Choroid plexus epithelial cell (primary cell): ENCODE measurements at places on chromosomes 1 and 21.
A peak's percentile ranks its signal among the peaks of the same experiment; 100 is the strongest.

- peak; percentile 90 for DNase-seq
These were observed 25.3 kb upstream of the ADGRB2 start for GRCh38 chr1:31789259-31790065.

DNA sequence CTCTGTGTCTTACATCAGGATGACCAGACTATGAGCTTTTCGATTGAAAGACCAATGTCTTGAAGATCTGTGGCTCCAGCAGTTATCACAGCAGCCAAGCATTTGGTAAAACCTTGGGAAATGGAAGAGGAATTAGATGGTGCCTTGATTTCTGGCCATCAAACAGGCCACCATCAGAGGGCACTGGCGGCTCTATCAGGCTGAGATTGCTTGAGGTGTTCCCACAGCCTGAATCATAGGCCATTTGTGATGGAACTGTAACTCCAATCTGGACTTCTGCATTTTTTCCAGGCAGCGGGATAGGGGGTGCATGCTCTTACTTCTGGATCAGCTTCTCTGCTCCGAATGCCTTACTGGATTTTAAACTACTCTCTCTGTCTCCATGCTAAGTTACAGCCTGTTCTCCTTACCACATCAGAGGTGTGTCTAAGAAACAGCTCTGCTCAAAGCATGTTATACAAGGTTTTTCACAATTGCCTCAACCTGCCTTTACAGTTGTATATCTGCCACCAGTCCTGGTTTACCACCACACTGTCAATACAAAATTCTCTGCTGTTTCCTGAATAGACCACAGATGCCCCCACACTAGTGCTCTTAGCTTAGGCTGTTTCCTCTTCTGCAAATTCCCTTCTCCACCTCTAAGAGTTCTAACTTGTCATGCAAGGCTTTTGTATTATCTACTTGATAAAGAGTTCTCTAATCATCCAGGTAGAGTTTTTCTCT lies 180.9 kb downstream of the PTGER3 start:
- no peak for DNase-seq

- DNase-seq: no peak
These were observed 146.3 kb downstream of the C1orf94 start for GRCh38 chr1:34322969-34323368.

- DNase-seq: no peak
These were observed 172.4 kb downstream of the NTPCR start for GRCh38 chr1:233122779-233123178.

- DNase-seq: no peak
These were observed 514.5 kb downstream of the NPHP4 start for GRCh38 chr1:5477716-5478115.

DNA sequence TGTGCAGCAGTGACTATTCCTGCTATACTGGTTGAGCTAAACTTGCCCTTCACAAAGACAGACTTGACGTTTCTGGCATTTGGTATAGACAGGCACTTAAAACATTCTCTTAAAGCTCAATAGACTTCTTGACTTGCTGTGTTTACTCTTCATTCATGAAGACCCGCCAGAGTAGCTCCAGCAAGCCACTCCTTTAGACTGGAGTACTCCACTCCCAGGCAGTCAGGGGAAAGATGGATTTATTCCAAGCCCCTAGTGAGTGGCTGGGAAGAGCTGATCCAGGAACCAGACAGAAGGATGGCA lies 70.7 kb downstream of the EVA1C start:
- no peak for DNase-seq

- peak; percentile 6 for DNase-seq
These were observed 510.0 kb downstream of the LTN1 start for GRCh38 chr21:28482657-28483056.

GRCh38 chr21:27464648-27465047 lies 497.8 kb upstream of the ADAMTS5 start:
- no peak for DNase-seq

GRCh38 chr1:172040466-172040865 lies 199.2 kb downstream of the DNM3 start:
- peak; percentile 47 for DNase-seq

DNA sequence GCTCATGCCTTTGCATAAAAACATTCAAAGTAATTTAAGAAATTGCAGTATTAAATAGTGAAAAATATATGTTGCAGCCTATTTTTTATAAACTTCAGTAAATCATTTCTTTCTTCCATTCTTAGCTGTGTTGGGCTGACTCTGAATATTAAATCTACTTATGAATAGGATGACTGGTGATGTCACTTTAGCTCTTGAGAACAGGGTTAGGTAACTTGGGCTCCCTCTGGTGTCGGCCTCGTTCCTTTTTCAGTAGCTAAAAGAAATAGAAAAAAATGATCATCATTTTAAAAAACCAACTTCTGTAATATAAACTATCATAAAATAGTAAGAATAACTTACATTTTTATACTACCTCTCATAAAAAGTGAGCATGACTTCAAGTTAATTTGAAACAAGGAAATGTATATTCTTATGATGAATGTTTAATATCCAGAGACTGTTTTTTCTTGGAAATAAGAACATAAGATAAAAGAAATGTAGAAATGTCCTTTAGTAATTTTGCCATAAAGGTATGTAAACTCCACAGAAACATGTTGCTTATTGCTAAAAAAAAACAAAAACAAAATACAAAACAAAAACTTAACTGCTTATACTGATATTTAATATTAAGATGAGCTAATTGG lies 26.8 kb upstream of the NCAM2 start:
- peak; percentile 88 for DNase-seq

DNA sequence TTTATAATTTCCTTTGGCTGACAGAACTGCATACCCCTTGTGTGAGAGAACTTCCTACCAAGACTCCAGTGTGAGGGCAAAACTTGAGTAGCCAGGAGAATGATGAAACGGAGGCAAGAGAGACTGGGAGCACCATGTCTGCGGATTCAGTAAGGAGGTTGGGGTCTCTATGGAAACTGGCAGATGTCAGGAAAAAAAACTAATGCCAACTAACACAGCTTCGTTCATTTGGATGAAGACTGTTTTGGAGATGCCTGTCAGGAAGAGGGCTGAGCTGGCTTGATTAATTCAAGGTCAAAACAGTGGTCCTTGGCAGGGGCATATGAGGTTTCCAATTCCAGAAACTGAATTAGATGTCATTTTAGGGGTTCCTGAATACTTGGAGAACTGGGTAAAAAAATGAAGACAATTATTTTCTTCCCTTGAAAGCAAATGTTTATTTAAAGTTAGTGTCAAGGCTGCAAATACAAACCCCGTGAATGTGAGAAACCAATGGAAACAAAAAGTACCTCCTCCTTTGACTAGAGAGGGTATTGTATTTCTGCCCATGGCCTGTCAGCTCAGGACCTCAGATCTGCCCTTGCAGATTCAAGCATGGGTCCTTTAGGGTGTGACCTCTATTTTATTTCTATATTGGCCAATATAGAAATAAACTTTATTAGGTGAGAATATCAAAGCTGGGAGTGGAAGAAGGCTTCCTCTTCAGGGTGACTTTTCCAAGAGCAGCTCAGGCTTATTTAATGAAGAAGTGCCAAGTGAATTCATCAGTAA lies 110.5 kb downstream of the MAST2 start:
- DNase-seq: no peak

DNA sequence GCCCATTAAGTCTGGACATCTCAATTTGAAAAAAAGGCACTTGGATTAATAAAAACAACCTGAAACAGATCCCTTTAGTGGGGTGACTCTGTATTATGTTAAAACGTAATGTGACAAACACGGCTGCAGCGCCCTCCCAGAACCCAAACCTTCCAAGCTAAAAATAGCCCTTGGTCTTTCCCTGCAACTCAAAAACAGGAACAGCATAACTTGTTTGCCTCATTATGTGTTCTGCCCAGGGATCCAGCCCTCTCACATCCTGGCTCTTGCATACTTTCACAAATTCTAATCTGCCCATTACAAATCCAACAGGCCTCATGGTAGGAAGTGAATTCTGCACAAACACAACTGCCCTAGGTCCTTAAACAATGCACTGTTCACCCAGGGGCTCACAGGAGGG lies 94.7 kb upstream of the GADD45A start:
- DNase-seq: peak; percentile 60

DNA sequence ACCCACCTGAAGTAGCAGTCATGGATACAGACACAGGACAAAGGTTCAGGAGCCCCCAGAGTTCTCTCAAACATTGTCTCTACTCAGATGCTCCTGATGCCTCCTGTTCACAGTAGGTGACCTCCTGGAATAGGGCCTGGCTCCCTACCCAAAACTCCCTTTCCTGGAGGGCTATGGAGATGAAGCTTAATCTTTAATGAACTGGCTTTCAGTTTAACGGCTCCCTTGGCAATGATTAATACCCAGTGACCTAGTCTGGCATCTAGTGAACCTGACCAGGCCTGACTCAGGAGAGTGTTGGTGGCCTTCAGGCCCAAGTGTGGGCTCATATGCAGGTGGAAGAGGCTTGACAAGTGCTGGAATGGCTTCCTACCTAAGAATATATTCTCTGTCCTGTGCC lies 65.2 kb upstream of the TRABD2B start:
- no peak for DNase-seq

- no peak for DNase-seq
These were observed 92.6 kb upstream of the ACTRT2 start for GRCh38 chr1:2928366-2929325.

- DNase-seq: no peak
These were observed 5.4 kb downstream of the CC2D1B start for GRCh38 chr1:52360595-52360968.

DNA sequence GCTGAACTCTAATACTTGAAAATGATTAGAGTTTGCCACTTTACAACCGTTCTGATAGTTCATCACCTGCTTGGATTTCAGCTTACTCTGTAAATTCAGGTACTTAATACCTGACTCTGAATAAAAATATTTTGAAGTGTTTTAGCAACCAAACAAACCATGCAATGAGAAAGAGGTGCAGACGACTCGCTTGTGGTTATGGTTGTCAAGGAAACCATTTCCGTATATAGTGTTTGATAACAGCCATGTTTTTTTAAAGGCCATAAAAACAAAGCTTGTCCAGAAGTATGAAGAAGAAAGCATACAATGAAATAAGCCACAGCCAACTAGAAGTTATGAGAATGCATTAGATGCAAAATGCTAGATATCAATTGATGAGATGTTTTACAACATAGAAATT lies 167.2 kb upstream of the HMCN1 start:
- peak; percentile 66 for DNase-seq

DNA sequence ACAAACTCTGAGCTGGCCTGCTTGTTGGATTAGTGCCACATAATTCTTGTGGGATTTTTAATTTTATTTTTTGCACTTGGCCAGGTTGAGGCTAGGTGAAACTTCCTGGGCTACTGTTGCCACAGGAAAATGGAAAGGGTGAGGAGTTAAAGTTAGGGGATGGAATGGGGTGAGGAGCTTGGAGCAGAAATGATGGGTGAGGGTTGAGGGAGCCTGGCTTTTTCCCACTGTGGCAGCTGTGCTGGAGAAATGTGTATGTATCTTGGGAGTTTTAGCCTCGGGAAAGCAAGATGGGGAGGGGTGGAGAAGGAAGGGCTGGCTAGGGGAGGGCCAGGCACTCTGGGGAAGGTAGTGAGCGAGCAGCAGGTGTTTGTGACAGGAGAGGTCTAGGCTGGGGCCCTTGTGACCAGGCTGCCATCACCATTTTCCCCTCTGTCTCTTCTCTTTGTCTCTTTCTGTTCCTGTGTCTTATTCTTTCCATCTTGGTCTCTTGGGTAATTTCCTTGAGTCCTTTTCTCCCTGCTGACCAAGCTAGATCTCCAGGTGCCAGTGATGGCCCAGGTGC lies 2.0 kb downstream of the ZNF687 start:
- DNase-seq: no peak

DNA sequence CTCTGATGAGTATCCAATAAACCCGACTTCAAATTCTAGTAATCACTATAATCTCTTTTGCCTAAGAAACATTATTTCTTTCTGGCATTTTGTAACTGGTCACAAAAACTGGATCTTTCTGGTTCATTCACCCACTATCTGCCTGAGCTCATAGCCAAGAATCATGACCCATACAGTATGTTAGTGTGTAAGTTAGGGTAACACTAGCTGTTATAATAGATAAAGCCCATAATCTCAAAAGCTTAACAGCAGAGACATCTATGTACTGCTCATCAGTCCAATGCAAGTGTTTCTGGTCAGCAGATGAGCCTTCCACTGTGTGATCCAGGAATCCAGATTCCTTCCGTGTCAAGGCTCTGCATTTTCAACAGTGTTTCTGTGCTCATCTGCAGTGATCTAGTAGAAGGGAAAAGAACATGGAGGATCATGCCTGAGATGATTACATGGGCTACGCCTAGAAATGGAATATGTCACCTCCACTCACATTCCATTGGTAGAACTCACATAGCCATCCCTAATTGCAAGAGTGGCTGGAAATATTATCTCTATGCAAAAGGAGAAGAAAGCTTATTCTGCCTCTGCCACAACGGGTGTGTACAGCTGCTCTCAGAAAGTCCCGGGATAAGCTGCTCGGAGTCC lies 27.7 kb downstream of the RRAGC start:
- DNase-seq: no peak

GRCh38 chr1:160328184-160328583 lies 14.9 kb downstream of the COPA start:
- DNase-seq: no peak

- no peak for DNase-seq
These were observed 4.6 kb downstream of the PGLYRP4 start for GRCh38 chr1:153343811-153344717.

DNA sequence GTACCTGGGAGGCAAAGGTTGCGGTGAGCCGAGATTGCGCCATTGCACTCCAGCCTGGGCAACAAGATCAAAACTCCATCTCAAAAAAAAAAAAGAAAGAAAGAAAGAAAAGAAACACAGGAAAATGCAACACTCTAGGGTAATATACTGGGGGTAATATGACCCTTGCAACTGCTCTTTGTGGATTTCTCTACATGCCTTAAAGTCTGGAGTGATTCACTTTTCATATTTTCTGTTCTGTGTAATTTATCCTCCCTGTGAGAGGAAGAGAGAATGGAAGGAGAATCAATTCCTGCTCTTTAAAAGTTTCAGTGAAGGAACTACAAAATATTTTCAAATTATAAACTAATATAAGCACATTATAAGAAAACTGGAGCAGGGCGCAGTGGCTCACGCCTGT lies 22.7 kb downstream of the RIT1 start:
- DNase-seq: peak; percentile 26

- no peak for DNase-seq
These were observed 64.5 kb upstream of the CHRM3 start for GRCh38 chr1:239321877-239322276.

- DNase-seq: peak; percentile 41
These were observed 72.7 kb downstream of the TRABD2B start for GRCh38 chr1:47924270-47925048.

GRCh38 chr1:32066489-32066873 lies 6.3 kb upstream of the TMEM39B start:
- peak; percentile 66 for DNase-seq

DNA sequence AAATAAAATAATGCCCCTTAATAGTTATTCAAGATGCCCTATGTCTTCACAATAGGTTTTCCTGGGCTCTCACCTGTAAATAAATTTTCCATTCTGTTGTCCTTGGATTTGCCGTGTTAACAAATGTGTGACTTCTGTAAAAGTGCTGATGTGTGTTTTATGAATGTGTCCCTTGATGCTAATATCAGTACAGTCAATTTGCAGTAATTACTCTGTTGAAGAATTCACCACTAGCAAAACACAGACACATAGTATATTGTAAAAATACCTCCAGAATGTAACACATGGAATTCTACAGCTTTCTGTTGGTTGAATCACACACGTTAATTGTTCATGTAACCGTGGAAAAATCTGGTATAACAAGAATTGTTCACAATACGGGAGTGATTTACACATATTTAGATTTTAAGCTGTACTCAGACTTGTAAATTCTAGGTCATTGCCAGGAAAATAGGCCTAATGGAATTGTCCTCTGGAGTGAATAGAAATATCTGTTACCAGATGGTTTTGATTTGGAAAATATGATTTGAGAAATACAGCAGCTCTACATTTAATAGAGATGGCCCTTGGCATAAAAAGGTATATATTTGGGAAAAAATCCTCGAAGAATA lies 36.7 kb upstream of the KCNK2 start:
- DNase-seq: no peak
